ENCODE measurements at places on chromosomes 7 and 10. TPM values are rescaled to one million over a fixed set of nuclear protein-coding genes. Genes with fewer than 3 reads are reported as not detected.

MAP3K8 gene
- total RNA-seq, result 4.9 TPM

ERVW-1 gene
- not detected for total RNA-seq

CCDC7 gene
- total RNA-seq, result 236 TPM

IGFBP3 gene
- 6.1 TPM for total RNA-seq

MARVELD1 gene
- 6.1 TPM for total RNA-seq

ZNF117 gene
- 45.7 TPM for total RNA-seq

GRCh38 chr10:84244651-84245270, at the start of gene RGR:
RGR (plus strand) TSS chr10:84245053; CDS start chr10:84245091, 38 bp downstream.
- peak; percentile 85 for DNase-seq

- no peak for DNase-seq
Measured at GRCh38 chr7:50329775-50330174, 25.3 kb downstream of the IKZF1 start.

DNA sequence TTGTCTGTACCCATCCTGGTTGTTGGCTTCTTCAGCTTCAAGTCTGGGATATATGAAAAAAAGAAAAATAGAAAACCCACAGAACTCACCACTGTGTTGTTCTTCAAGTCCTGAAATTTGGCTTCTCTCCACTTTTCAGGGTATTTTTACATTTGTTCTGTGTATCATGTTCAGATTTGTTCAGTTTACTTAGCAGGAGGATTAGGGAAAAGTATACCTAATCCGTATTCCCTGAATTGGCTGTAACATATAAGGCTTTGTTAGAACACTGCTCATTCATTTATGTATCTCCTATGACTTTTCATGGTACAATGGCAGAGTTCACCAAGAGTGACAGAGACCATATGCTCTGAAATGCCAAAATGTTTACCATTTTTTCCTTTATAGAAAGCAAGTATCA, 146.9 kb downstream of the PTN start:
- DNase-seq, result no peak

DNA sequence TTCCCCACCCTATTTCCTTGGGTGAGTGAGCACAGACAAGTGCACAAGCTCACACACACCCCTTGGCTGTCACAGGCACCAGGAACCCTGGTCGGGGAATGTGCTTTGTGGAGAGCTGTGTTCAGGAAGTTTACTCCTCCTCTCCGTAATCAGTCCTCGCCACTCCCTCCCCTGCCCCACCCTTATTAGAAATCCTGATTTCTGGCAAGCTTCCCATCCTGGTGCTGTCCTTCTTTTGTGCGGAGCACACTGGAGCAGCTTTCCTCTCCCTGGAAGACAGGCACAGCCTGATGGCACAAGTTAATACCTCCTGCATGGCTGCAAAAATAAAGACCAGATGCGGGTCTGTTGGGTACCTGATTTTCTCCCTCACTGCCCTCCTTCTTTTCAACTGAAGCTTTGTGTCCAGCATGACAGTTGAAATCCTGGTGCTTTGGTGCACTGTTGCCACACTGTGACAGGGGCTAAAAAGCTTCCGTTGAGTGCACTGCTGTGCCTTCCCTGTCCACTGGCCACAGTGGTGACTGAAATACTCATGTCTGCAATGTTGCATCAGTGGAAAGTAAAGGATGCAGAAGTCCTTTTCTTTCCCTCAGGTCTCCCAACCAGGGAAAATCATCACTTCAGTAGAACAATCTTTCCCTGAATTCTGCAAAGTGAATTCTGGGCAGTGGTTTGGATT, 55.0 kb downstream of the LRRC4 start:
- no peak for DNase-seq

GRCh38 chr10:80158598-80159127, 26.1 kb downstream of the PLAC9 start:
- no peak for DNase-seq

DNA sequence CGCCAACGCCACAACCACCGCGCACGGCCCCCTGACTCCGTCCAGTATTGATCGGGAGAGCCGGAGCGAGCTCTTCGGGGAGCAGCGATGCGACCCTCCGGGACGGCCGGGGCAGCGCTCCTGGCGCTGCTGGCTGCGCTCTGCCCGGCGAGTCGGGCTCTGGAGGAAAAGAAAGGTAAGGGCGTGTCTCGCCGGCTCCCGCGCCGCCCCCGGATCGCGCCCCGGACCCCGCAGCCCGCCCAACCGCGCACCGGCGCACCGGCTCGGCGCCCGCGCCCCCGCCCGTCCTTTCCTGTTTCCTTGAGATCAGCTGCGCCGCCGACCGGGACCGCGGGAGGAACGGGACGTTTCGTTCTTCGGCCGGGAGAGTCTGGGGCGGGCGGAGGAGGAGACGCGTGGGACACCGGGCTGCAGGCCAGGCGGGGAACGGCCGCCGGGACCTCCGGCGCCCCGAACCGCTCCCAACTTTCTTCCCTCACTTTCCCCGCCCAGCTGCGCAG, 424 bp downstream of the EGFR start:
- peak; percentile 67 for DNase-seq

DNA sequence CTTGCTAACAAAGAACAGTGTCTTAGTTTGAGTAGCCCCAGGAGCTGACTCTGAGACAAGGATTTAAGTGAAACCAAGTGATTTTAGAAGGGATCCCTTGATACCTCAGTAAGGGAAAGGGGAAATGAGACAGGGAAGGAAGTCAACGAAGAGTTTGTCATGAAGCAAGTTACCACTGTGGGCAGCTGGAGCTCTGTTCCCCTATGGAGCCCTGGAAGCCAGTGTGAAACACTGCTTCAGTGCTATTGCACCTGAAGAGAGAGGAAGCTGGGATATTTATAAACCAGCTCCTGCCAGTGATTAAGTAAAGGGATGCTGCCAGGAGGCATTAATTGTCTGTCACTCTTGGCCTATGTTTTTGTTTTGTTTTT, 58.9 kb upstream of the WAPL start:
- no peak for DNase-seq

- no peak for DNase-seq
Measured at GRCh38 chr10:133457100-133457841, 3.5 kb downstream of the SCART1 start.

GRCh38 chr10:8534096-8534495, 479.6 kb downstream of the GATA3 start:
- no peak for DNase-seq

- peak; percentile 11 for DNase-seq
Measured at GRCh38 chr7:131424219-131424822, 96.6 kb downstream of the MKLN1 start.

GRCh38 chr10:42985436-42986316, 91.2 kb upstream of the RET start:
- no peak for DNase-seq

DNA sequence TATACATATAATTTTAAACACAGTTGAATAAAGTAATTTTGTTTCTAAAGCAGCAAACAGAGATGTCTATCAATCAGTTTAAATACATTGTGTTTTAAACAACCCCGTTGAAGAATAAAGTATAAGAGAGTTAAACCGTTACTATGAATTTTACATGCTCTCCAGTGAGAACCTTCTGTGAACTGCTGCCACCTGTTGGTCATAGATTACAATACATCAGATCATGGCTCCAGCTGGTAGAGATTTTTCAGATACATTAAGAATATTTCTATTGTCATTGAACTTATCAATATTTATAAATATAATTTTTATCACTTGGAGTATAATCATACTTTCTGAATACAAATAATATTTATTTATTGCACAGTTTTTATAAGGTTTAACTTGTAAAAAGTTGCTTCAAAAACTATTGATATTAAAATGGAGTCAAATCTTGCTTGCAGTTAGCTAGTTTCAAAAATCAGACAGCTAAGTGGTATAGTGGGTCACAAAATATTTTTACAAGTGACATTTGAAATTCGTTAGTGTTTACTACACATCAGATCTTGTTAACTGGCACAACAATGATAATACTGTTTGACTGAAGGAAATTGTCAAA, 561.2 kb upstream of the PHF14 start:
- DNase-seq, result no peak

DNA sequence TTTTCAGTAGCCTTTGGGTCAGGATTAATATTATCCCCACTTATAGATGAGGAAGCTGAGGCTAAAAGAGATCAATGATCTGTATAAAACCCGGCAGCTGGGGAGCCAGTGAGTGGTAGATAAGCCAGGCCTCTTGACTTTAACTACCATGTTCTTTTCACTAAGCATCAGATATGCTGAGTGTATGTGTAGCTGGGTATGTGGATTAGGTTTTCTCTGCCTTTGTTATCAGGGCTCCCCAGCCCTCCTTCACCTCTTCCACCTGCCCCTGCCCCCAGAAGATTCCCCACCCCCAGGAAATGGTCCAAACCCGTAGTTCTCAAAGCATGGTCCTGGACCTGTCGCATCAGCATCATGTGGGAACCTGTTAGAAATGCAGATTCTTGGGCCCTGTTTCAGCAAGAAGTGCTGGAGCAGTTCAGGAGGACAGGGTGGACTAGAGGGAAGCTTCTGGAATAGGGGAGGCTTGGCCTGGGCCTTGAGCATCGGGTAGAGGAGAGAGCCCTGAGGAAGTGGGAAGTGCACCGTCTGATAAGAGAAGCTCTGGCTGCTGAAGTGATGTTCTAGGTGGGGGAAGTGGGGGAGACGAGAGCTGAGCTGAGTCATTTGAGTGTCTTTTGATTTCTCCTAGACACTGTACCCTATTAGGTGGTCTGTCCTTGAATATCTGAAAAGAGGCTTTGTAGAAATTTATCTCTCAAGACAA, 101.3 kb downstream of the HIF1AN start:
- DNase-seq, result no peak

- DNase-seq, result no peak
Measured at GRCh38 chr10:13152296-13152695, 9.1 kb upstream of the MCM10 start.

DNA sequence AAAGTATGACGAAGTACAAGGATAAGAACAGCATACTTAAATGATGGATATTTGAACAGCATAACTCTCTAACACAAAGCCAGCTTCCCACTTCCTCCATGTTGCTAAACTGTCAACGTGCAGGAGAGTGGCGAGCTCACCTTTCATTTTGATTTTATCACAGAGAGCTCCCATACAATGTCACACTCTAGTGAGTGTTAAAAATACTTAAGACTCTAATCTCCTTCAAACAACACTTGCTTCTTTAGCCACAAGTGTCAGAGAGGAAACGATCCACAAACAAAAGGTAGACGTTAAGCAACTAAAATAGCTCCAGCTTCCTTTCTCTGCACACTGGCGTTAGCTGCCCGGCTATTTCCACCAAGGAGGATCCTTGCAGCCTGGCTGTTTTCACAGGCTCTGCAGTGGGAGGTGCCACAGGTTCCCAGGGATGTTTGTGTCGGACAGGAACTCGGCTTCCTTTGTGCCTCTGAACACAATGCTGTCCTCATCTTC, 194.6 kb downstream of the COBL start:
- DNase-seq, result no peak

DNA sequence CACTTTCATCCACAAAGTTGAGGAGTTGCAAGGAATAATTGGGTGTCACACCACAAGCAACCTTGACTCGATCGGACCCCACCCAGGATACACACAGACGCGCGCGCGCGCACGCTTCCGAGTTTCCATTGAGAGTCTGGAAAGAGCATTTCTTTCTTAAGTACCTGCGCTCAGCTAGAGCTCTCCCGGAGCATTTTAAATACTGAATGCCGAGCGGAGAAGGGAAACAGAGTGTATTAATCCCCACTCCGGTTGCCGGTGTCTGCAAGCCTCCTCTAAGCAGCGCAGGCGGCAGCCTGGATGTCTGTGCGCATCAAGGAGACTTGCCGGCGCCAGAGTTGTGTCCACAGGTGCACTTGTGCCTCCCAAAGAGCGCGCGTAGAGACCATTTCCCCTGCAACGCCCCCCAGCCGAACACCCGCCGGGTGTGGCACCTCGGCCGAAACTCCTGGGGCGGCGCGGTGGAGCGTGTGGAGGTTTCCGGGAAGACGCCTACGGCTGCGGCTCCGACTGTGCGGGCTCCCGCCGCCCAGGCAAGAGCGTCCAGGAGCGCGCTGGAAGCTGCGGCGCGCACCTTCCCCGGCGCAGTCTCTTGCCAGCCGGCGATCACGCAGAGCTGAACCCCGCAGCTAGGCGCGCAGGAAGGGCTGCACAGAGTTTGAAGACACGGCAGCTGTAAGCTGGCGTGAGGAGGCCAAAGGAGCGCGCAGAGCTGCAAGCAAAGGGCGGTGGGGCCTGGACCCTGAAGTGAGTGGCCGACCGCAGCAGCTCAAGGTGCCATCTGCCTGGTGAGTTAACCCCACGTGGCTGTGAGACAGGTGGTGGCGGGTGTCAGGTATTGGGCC, 1.1 kb upstream of the FEZF1 start:
- no peak for DNase-seq

- DNase-seq, result no peak
Measured at GRCh38 chr7:17248527-17248926, 49.9 kb upstream of the AHR start.

DNA sequence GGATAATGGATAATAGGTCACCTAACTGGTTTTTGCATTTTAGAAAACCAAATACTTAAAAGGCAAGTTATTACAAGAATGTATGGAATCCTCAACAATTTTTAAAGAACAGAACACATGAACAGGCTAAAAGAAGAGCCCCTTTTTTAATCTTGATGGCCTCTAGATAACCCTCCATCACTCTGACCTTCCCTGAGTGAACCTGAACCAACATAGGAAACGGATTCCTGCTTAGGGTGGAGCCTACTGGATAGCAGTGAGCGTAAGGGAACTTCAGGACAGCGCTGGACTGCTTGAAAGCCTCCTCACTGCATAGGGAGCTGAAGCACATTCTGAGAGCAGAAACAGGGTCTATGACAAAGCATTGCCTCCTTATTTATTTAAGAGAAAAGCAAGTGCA, 20.5 kb downstream of the TRPV5 start:
- DNase-seq, result no peak

DNA sequence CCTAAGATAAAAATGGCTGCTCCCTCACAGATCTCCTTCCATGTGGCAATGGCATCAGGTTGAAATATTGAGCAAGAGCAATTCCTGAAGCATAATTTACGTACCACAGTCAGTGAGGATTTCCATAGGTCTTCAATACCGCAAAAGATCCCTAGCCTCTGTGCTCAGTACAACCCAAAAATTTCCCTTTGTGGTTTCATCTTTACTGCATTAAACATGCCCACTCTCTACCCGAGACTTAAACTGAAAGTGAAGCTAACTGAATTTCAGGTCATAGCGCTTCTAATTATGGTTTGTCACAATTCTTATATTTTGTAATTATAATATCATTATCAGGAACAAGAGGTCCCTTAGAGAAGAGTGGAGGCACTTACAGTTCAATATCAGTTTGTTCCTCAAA, 1071.1 kb downstream of the XPNPEP1 start:
- no peak for DNase-seq

Measured in frontal cortex (tissue), 4 donors.